Activated CD8-positive, alpha-beta memory T cell treated with anti-CD3 and anti-CD28 coated beads for 48 hours (primary cell): ENCODE measurements at places on chromosomes 11 and 22.

DNA sequence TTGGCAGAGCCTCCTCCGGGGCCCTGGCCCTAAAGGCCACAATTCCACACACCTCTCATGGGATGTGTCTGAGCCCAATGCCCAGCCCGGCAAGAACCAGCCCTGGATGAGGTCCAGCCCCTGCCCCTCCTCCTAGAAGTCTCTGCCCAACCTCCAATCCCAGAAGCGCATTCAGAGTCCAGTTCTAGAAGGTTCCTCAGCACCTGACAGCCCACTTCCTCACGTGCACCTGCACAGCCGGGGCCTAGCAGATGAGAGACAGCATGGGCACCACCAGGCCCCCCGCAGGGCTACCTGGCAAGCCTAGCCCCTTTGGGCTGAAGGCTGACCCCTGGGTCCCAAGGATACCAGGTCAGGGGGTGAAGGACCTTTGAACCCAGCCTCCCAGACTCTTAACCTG lies 11.5 kb upstream of the CDKN1C start:
- no peak for DNase-seq

- DNase-seq, result no peak
Observed at GRCh38 chr11:57001674-57002401, 13.1 kb downstream of the OR5AK2 start.

GRCh38 chr11:83115026-83115425 lies 41.9 kb upstream of the PCF11 start:
- DNase-seq, result no peak

- DNase-seq, result no peak
Observed at GRCh38 chr11:118740892-118741291, 50.1 kb downstream of the DDX6 start.

GRCh38 chr11:84333221-84333620 lies 1047.1 kb upstream of the CCDC90B start:
- no peak for DNase-seq

GRCh38 chr22:49010901-49011300 lies 816.8 kb downstream of the BRD1 start:
- no peak for DNase-seq

DNA sequence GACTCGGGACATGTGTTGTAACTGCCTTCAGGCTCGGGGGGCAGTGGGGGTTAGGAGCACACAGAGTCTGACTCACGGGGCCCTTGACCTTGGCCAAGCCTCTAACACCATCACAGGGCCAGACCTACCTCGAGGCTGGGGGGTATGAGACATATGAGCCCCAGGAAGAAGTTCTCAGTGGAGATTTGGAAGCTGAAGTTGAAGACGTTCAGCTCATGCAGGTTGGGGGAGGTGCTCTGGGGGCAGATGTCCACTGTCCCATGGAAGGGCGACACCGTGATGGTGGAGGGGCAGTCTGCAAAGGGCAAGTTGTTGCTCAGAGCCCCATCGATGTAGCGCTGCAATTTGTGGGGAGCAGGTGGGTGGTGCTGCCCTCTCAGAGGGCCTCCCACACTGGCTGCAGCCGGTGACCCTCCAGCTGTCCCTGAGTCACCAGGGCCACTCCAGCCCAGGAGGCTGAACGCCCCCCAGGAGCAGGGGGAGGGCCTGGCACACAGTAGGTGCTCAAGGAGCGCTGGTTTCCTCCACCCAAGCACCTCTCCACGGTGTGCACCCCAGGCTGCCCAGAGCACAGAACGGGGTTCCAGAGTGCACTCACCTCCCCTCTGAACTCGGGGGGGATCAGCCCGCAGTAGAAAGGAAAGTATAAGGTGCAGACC lies 2.5 kb downstream of the PNPLA5 start:
- DNase-seq, result no peak

GRCh38 chr11:86579406-86579731 lies 93.0 kb downstream of the ME3 start:
- no peak for DNase-seq

- no peak for DNase-seq
Observed at GRCh38 chr11:122440811-122441665, 214.5 kb upstream of the UBASH3B start.

- no peak for DNase-seq
Observed at GRCh38 chr11:62909107-62909894, 11.9 kb downstream of the CHRM1 start.

- DNase-seq, result no peak
Observed at GRCh38 chr11:93845181-93846092, 5.0 kb downstream of the VSTM5 start.

- DNase-seq, result no peak
Observed at GRCh38 chr11:1333091-1333772, 23.8 kb upstream of the TOLLIP start.

DNA sequence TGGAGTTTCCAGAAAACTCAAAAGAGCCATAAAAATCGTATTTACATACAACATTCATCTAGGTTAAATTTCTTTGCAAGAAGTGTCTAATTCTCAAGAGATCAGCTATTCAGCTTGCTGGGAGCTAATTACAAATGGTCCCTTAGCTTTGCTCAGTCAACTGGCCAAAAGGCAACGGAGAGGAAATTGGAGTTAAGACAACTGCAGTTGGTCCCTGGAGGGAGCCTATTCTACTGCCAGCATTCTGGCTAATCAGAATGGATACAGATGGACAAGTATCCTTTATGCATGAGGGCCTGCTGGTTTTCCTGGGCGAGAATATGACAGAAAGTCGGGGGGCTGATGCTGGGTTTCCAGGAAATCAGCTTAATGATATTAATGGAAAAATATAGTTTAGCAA lies 45.5 kb downstream of the KCNJ1 start:
- DNase-seq, result no peak

DNA sequence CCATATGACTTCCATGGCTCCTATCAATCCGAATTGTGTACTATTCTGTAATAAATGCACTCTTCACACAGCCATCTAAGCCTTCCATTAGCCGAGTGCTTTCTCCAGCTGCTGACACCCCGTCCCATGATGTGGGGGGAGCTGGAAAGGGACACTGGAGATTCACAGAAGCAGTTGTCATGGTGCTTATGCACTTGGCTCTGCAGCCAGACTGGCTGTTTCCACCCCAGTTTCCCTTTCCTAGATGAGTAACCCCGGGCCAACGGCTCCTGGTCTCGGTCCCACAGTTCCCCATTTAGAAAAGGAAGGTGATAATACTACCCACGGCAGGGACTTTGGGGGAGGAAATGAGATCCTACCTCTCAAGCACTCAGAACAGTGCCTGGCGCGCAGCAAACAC lies 244.9 kb upstream of the SYN3 start:
- DNase-seq, result no peak
